Pulmonary artery endothelial cell (primary cell): ENCODE measurements at places on chromosomes 5 and 9. TPM values are rescaled to one million over a fixed set of nuclear protein-coding genes. Genes with fewer than 3 reads are reported as not detected.

Gene CDKN2B-AS1
- total RNA-seq: 0.39 and 0.66 TPM in 2 replicates

Gene HTR4
- not detected in 2 replicates for total RNA-seq

Gene RLN2
- 0.35 TPM in 1 of 2 replicates, not detected in the other for total RNA-seq

Gene SLC1A3
- total RNA-seq: 0.07 TPM in 1 of 2 replicates, not detected in the other

Gene C9orf153
- 0.07 and 0.14 TPM in 2 replicates for total RNA-seq

Gene DOLPP1
- 10.4 and 18.4 TPM in 2 replicates for total RNA-seq

Gene TNFSF15
- 0.53 and 1.3 TPM in 2 replicates for total RNA-seq

Gene PCDHGA3
- total RNA-seq: 0.21 and 0.26 TPM in 2 replicates

Gene CDC25C
- total RNA-seq: 6.0 and 15.5 TPM in 2 replicates

Gene OLFML2A
- total RNA-seq: under 0.01 and 0.04 TPM in 2 replicates

Gene SLC34A1
- not detected in 2 replicates for total RNA-seq

Gene PCDHGB5
- total RNA-seq: 8.7 and 12.3 TPM in 2 replicates

Gene PLK2
- total RNA-seq: 801 and 852 TPM in 2 replicates

Gene SLC45A2
- total RNA-seq: 0.13 TPM in 1 of 2 replicates, not detected in the other

Gene G3BP1
- 289 and 494 TPM in 2 replicates for total RNA-seq

Gene OR1L4
- not detected in 2 replicates for total RNA-seq

Gene PDGFRB
- 0.07 and 0.14 TPM in 2 replicates for total RNA-seq

Gene PSMD5
- 31.9 and 40.2 TPM in 2 replicates for total RNA-seq
